Suprapubic skin (tissue), 4 donors: ENCODE measurements at places on chromosomes 2 and 18.

- no peak for DNase-seq
- no peak overlapping the region for H3K4me3 ChIP-seq
- H3K4me1 ChIP-seq, result peaks cover 16% of the 10 kb centered on the region
Observed at GRCh38 chr2:190996947-190997346, 17.0 kb downstream of the STAT1 start.

- H3K36me3 ChIP-seq, result peaks cover 43% of the 10 kb centered on the region
- H3K4me3 ChIP-seq, result no peak overlapping the region
- DNase-seq, result no peak
- H3K4me1 ChIP-seq, result no peaks in the 10 kb centered on the region
- no peak overlapping the region for H3K27ac ChIP-seq
- H3K27me3 ChIP-seq, result no peaks in the 10 kb centered on the region
Observed at GRCh38 chr2:3186766-3187165, 190.9 kb downstream of the EIPR1 start.

DNA sequence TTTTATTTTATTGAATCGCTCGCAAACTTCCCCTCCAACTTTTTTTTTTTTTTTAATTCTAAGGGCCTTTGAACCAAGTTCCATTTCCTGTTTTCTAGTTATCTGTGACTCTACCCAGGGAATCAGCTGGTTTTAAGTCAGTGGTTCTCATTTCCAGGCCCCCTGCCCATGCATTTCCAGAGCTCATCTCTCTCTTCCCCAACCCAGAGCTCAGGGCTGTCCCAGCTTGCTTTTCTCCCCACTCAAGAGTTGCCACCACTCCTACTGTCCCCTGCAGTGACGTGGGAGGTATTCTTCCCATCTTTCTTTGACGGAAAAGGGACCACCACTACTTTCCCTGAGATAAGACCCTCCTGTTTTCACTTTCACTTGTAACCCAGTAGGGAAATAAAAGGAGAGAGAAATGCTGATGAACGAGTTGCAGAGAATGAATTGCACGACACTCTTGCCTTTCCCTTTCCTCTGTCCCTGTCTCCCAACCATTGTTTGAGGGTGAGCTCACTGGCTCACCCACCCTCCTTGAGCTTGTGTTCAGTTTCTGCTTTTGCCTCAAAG, 42.1 kb downstream of the TET3 start:
- no peak overlapping the region for H3K27ac ChIP-seq
- no peaks in the 10 kb centered on the region for H3K27me3 ChIP-seq
- no peak overlapping the region for H3K4me3 ChIP-seq
- DNase-seq, result no peak

GRCh38 chr2:187985923-187986322, 305.8 kb upstream of the GULP1 start:
- H3K36me3 ChIP-seq, result no peaks in the 10 kb centered on the region
- no peaks in the 10 kb centered on the region for H3K27me3 ChIP-seq
- DNase-seq, result no peak
- no peak overlapping the region for H3K4me3 ChIP-seq
- peaks cover 15% of the 10 kb centered on the region for H3K4me1 ChIP-seq

DNA sequence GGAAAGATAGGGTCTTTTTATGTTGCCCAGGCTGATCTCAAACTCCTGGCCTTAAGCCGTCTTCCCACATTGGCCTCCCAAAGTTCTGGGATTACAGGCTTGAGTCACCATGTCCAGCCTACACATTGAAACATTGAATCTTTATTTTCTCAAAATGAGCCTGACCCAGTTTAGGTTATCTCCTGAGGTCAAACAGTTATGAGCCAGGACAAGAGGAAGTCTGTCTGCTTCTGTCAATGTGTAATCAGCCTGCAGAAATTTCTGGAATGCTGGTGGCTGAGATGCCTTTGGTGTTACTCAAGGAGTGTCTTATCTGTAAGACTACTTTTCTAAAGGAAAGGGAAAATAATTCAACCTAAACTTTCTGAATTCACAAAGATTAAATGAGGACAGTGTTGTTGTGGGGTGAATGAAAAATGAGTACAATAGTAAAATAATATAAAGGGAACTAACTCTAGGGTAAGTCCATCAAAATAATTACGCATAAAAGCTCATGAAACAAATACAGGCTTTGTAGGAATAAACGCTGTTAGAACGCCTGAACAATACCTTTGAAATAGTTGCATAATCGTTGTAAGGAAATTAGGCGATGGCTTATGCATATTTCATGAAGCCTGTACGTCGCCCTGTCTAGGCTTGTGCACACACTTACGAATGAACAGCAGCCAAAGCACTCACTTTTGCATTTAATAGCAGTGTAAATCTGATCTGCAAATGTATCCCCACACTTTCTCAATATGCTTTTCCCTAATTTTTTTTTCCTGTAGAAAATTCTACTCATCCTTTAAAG, 260.8 kb downstream of the RDH14 start:
- no peak for DNase-seq
- H3K4me3 ChIP-seq, result no peak overlapping the region
- H3K27me3 ChIP-seq, result no peaks in the 10 kb centered on the region
- H3K4me1 ChIP-seq, result peaks cover 24% of the 10 kb centered on the region

DNA sequence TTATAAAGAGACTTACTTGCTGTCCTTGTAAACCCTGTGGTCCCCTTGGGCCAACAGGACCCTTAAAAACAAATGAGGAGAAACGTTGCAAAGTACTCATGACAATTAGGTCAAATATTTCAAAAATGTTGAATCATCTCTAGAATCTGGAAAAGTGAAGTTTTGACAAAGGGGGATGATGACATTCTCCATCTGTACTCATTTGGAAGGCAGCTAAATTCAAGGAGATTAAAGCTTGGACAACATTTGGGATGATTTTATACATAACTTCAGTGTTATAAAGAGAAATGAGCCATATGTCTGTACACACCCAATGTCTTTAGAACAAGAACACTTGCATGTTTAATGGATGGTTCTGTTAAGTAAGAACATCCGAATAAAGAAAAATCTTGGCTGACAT, 92.9 kb downstream of the COL5A2 start:
- H3K4me1 ChIP-seq, result peaks cover 2% of the 10 kb centered on the region
- no peak for DNase-seq
- H3K27ac ChIP-seq, result no peak overlapping the region
- H3K4me3 ChIP-seq, result no peak overlapping the region

- H3K36me3 ChIP-seq, result no peaks in the 10 kb centered on the region
- no peak overlapping the region for H3K4me3 ChIP-seq
- no peak for DNase-seq
- H3K27me3 ChIP-seq, result no peaks in the 10 kb centered on the region
- peaks cover 14% of the 10 kb centered on the region for H3K4me1 ChIP-seq
Observed at GRCh38 chr2:106059416-106060065, 134.6 kb downstream of the UXS1 start.

DNA sequence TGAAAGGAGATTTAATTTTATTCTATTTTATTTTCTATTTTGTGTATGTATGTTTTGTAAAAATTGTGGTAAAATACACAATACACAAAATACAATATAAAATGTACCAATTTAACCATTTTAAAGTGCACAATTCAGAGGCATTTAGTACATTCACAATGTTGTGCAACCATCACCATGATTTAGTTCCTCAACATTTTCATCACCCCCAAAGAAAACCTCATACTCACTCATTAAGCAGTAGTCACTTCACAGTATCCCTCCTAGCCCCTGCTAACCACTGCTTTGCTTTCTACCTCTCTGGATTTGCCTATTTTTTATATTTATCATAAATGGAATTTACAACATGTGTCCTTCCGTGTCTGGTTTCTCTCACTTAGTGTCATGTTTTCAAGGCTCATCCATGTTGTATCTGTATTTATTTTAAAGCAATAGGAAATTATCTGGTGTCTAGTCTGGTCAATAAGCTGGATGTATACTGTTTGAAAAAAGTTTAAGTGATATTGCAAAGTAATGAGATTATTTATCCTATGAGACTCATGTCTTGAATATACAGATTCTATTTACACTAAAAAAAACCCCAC, 77.9 kb upstream of the GLS start:
- H3K27me3 ChIP-seq, result no peaks in the 10 kb centered on the region
- no peak overlapping the region for H3K27ac ChIP-seq
- DNase-seq, result no peak

- H3K27me3 ChIP-seq, result no peaks in the 10 kb centered on the region
- no peak overlapping the region for H3K27ac ChIP-seq
- H3K4me3 ChIP-seq, result no peak overlapping the region
- no peaks in the 10 kb centered on the region for H3K36me3 ChIP-seq
Observed at GRCh38 chr2:127034051-127034450, 72.9 kb downstream of the BIN1 start.

DNA sequence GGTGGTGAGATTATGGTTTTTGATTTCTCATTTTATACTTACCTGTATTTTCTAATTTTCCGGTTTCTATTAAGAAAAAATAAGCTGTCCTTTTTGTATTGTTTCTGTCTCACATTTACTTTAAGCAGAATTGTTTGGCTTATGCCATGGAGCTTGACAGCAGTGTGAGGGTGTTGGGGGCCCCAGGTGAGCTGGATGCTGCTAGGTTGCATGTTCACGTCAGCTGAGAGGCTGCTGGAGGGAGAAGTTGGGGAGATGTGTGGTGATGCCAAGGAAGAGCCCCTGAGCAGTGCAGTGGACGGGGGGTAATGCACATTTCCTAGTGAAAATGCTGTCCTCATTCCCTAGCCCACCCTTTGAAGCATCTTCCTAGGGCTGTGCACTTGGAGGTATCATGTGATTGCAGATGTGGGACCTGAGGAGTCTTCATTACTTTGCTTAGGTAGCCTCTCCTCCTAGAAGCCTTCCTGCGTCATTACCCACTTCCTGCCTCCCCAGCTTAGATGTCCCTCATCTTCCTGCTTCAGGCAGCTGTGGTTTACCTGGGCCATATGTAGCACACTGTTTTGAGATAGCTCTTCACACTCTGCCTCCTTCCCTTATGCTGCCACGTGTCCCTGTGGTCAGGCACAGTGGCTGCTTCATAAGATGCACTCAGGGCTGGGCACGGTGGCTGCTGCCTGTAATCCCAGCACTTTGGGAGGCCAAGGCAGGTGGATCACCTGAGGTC, 16.2 kb downstream of the ATG16L1 start:
- peaks cover 80% of the 10 kb centered on the region for H3K36me3 ChIP-seq
- no peaks in the 10 kb centered on the region for H3K27me3 ChIP-seq
- H3K4me3 ChIP-seq, result no peak overlapping the region

DNA sequence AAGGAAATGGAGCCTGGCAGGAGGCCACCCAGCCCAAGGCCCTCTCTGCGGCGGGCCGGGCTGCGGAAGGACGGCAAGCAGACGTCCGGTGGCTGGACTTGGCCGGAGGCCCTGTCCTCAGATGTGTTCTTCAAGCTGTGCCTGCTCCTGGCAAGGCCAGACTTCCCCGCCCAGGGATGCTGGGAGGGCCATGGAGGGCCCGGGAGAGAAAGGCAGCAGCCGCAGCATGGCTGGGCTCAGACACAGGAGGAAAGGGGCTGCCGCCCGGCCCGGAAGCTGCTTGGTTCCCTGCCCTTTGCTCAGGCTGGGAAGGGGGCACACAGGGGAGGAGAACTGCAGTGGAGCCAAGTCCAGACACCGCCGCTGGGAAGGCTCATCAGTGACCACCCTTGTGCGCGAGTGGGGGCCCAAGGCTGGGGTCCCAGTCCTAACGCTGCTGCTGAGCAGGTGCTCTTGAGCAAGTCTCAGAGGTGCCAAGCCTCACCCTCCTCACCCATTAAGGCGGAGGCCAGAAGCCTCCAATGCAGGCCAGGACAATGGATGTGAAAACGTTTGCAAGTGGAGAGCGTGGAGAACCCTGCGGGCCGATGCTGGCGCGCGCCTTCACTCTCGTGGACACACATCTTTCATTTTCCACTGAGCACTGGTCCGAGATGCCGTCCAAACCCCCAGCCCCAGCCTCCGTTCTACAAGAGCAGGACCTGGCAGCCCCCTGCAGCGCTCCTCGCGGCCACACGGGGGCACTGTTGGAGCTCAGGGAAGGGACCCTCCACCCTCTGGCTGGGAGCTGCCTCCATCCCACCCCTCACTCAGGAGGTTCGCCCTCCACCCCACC, 7.9 kb downstream of the CROCC2 start:
- peaks cover 16% of the 10 kb centered on the region for H3K27me3 ChIP-seq
- no peak for DNase-seq
- H3K4me3 ChIP-seq, result no peak overlapping the region
- H3K27ac ChIP-seq, result no peak overlapping the region
- no peaks in the 10 kb centered on the region for H3K36me3 ChIP-seq
- H3K4me1 ChIP-seq, result peaks cover 70% of the 10 kb centered on the region

GRCh38 chr2:183124957-183125255, 663 bp downstream of the NUP35 start:
- H3K27ac ChIP-seq, result peak overlapping the region; percentile 95
- H3K36me3 ChIP-seq, result no peaks in the 10 kb centered on the region
- H3K4me1 ChIP-seq, result peaks cover 26% of the 10 kb centered on the region

GRCh38 chr2:119431976-119432850, 559 bp downstream of the TMEM37 start:
- H3K36me3 ChIP-seq, result no peaks in the 10 kb centered on the region
- DNase-seq, result peak; percentile 71
- peaks cover 43% of the 10 kb centered on the region for H3K4me1 ChIP-seq
- H3K4me3 ChIP-seq, result peak overlapping the region; percentile 66

- H3K4me3 ChIP-seq, result no peak overlapping the region
- H3K27ac ChIP-seq, result no peak overlapping the region
- H3K27me3 ChIP-seq, result no peaks in the 10 kb centered on the region
- H3K4me1 ChIP-seq, result no peaks in the 10 kb centered on the region
- DNase-seq, result no peak
Observed at GRCh38 chr18:13623871-13624270, 102.5 kb downstream of the FAM210A start.

GRCh38 chr2:85230679-85231467, 96.9 kb downstream of the TGOLN2 start:
- H3K36me3 ChIP-seq, result no peaks in the 10 kb centered on the region
- peaks cover 6% of the 10 kb centered on the region for H3K4me1 ChIP-seq
- H3K4me3 ChIP-seq, result no peak overlapping the region
- no peak overlapping the region for H3K27ac ChIP-seq
- no peaks in the 10 kb centered on the region for H3K27me3 ChIP-seq
- no peak for DNase-seq

DNA sequence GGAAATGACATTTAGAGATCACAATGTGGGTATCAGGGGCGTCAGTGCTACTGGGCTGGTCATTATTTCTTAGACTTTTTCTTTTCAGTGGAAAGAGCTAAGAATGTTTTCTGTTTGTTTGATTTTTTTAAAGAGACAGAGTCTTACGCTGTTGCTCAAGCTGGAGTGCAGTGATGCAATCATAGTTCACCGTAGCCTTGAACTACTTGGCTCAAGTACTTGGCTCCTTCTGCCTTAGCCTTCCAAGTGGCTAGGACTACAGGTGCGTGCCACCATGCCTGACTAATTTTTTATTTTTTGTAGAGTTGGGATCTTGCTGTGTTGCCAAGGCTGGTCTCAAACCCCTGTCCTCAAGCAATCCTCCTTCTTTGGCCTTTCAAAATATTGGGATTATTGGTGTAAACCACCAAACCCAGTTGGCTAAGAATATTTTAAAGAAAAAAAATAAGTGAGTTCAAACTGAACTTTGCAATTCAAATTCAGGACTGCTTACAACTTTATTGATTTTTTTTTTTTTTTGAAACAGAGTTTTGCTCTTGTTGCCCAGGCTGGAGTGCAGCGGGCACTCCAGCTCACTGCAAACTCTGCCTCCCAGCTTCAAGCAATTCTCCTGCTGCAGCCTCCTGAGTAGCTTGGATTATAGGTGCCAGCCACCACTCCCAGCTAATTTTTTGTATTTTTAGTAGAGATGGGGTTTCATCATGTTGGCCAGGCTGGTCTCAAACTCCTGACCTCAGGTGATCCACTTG, 154.2 kb downstream of the MIB1 start:
- no peak overlapping the region for H3K4me3 ChIP-seq
- no peaks in the 10 kb centered on the region for H3K36me3 ChIP-seq
